ENCODE measurements at places on chromosomes 4 and X. TPM values are rescaled to one million over a fixed set of nuclear protein-coding genes. Genes with fewer than 3 reads are reported as not detected.

Gene NPY5R
- not detected for total RNA-seq

Gene DEFB131A
- not detected for total RNA-seq

Gene SLC10A4
- not detected for total RNA-seq

Gene MEPE
- total RNA-seq, result not detected

Gene TAF7L
- not detected for total RNA-seq

Gene CSN1S1
- not detected for total RNA-seq

Gene PCDH7
- total RNA-seq, result 0.21 TPM

Gene SASH3
- total RNA-seq, result 191 TPM

Gene HSFX1
- total RNA-seq, result 0.35 TPM

Gene RHOXF2B
- not detected for total RNA-seq

Gene MAGEA9B
- not detected for total RNA-seq

Gene RAP2C
- total RNA-seq, result 35.9 TPM

Gene NXF2B
- not detected for total RNA-seq

Gene CACNA1F
- 0.05 TPM for total RNA-seq

Gene NKX3-2
- total RNA-seq, result not detected

Gene IBSP
- not detected for total RNA-seq

Gene KLB
- 0.08 TPM for total RNA-seq

Gene TRMT10A
- 6.7 TPM for total RNA-seq
